ENCODE measurements at places on chromosomes 1 and 21. TPM values are rescaled to one million over a fixed set of nuclear protein-coding genes. Genes with fewer than 3 reads are reported as not detected.

DNA sequence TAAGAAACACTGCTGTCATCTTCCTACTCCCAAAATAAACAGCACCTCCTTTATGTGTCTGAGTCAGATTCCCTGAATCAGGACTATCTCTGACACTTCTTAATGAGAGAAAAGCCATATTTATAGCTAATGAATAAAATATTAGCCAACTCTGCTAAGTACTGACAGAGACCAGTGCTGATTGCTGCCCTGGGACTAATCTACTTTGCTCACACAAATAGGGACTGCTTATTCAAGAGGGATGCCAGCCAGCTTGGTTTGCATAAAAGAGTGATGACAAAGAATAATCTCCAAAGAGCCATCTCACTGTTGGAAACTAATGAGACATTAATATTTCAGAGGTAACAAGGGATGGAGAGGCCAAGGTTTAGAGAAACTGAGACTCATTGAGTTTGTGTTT is 36.4 kb downstream of the FYB2 start:
- DNase-seq: no peak

TCP10L gene
- not detected for total RNA-seq

CD1E gene
- not detected for total RNA-seq

DNA sequence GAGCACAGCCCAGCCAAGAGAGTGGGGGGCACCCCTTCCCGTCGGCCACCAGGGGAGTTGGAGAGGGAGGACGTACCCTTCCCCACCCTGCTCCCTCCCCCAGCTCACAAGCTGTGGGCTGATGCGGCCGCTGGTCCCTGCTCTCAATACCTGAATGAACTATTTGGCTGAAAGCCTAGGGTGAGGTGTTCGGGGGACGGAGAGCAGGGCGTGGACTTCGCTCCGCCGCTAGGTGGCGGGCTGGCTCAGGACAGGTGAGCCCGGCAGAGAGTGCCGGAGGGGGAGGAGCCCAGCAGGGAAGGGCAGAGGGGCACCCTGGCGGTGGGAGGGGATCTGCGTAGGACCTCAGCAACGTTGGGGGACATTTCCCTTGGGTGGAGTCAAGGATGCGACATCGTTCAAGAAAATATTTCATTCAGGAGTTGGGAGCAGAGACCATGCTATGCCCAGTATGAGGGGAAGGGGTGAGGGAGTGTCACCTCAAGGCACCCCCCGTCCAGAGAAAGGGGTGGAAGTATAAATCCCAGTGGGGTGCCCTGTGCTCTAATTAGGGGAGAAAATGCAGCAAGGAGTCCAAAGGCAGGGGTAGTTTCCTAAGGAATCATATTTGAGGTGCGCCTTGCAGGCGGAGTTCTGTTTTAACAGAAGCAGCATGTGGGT is 12.0 kb upstream of the RHBG start:
- DNase-seq: peak; percentile 30

DNA sequence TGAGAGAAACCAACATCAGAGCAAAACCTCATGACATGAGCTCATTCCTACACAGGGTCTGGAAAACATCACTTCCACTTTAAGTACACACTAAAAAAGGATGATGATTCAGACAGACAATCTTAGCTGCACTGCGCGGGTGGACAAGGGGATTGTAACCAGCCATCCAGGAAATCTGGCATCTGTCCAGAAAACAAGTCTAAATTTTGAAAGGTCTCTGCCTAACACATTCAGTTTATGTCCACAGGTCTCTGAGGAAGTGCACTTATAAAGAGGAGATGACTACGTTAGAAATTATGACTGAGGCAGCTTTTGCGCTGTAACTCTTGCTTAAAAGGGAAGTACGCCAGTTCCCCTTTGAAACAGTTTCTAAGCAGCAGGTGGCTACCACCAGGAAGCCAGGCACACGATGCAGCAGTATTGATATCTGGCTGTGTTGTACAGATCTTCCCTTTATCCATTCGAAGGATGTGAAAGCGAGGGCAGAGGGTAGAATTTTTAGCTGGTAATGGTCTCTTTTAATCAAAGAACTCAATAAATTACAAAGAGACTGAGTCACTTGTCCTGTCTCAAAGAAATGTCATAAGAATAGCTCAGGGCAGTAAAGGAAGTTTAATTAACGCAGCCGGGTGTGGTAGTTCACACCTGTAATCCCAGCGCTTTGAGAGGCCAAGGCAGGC is 128.0 kb downstream of the SETD4 start:
- no peak for DNase-seq

- no peak for DNase-seq
These were observed 19.7 kb upstream of the LAPTM5 start for GRCh38 chr1:30777060-30777903.

DNA sequence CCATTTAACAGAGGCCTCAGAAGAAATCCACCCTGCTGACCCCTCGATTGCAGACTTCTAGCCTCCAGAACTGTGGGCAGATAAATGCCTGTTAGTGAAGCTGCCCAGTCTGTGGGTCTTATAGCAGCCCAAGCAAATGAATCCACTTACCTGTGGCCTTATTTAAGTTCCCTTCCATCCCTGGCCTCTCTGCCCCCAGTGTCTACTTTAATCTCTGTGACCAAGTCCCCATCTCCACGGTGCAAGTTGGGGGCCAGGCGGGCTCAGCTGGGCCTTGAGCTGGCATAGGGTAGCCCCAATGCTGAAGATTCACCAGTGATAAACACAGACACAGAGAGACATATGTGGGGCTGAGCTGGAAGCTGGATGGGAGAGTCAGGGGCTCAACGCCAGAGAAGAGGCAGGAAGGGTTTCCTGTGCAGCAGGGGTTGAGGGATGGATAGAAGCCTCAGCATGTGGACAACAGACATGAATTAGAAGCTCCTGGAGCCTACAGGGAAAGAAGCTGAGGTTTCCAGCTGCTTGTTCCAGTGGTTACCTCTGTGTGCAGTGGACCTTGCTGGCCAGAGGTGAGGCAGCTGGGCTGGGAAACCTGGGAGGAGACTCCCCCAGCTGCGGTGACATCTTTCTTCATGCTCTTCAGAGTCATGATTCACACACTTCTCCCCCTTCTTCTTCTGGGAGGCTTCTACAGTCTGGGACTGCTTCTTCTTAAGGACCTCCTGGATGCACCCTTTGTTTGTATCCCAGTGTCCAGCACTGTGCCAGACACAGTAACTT is 13.4 kb upstream of the B3GALT5 start:
- no peak for DNase-seq

DNA sequence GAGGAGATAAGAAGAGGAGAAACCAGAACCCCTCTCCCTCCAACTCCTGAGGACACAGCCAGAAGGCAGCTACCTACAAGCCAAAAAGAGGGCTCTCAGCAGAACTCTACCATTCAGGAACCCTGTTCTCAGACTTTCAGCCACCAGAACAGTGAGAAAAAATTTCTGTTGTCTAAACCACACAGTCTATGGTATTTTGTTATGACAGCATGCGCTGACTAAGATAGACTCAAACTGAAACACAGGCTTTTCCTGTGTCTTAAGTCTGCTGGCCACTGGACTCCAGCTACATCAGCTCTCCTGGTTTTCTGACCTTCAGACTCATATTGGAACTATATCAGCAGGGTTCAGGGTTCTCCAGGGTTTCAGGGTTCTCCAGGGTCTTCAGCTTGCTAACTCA is 126.5 kb upstream of the TNFSF4 start:
- no peak for DNase-seq

ARMH1 gene
- not detected for total RNA-seq

TLCD4 gene
- total RNA-seq: 10.5 TPM

UBXN10 gene
- not detected for total RNA-seq

CFHR1 gene
- 1.3 TPM for total RNA-seq

DNA sequence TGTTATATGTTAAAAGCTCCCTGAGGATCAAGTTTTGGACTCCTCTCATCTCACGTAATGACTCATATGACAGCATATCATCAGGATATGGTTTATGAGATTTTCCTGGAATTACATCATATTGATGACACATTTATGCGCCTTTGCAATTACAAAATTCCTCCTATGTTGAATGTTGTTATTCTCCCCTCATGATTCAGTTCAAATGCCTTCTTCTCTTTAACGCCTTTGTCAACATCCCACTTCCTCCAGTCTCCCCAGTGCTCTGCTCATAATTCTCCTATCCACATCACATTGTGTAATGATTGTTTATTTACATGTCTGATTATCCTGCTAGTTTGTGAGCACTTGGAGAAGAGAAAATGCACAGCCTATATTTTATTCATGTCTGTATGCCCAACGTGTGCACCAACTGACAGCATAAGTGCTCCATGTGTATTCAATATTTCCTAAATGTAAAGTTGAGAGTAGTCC is 80.9 kb upstream of the BACH1 start:
- DNase-seq: peak; percentile 92

DNA sequence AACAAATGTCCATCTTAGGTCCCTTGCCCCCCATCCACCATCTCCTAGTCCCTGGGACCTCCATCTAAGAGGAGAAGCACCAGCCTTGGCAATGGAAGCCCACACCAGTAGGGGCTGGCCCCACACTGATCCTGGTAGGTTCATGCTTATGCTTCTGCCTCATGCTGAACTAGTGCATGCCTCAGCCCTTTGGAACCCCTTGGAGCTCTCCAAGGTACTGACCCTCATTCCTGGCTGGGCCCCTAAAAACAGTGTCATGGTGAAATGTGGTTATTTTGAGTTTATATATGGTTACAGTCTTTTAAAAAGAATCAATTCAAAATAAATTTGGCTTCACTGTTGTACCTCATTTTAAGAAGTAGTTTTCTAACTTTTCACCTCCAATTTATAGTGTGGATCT is 108.3 kb downstream of the HIVEP3 start:
- peak; percentile 15 for DNase-seq

DNA sequence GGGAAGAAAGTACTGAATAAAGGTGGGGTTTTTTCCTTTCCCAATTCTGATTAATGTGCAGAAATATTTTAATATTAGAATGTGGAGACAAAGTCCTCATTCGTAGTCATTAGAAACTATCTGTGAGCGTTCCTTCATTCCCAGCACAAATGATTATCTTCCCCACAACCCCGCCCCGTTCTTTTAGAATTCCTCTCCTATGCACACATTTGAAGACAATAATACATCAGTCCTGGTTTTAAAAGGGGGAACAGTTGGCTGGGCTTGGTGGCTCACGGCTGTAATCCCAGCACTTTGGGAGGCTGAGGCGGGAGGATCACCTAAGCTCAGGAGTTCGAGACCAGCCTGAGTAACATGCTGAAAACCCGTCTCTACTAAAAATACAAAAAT is 876 bp downstream of the ALDH9A1 start:
- no peak for DNase-seq

BMP8B gene
- total RNA-seq: 1.7 TPM

PKLR gene
- total RNA-seq: not detected

DNA sequence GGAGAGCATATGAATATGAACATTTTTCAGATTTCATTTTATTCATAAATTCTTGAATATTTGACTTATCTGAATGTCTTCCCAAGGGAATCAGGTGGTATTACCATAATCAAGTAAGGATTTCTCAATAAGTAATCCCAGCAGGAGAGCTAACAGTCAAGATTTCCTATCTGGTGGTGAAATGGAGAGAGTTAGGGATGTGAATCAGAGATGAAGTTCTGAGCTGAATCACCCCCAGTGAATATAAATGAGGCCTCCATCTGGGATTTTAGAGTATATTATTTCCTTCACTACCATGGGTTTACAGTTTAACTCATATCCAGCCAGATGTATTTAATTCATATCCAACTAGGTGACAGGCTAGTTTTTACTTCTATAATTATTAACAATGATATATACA is 61.5 kb upstream of the RGS2 start:
- DNase-seq: no peak

- no peak for DNase-seq
These were observed 9.5 kb downstream of the COL16A1 start for GRCh38 chr1:31694069-31694963.

- DNase-seq: no peak
These were observed 57.6 kb downstream of the OPTC start for GRCh38 chr1:203551550-203551949.

AKR7A3 gene
- total RNA-seq: 0.17 TPM

- DNase-seq: no peak
These were observed 187.4 kb downstream of the KCNK2 start for GRCh38 chr1:215269955-215270354.

GRCh38 chr1:75677443-75677842 is 47.1 kb upstream of the ACADM start:
- no peak for DNase-seq

DNA sequence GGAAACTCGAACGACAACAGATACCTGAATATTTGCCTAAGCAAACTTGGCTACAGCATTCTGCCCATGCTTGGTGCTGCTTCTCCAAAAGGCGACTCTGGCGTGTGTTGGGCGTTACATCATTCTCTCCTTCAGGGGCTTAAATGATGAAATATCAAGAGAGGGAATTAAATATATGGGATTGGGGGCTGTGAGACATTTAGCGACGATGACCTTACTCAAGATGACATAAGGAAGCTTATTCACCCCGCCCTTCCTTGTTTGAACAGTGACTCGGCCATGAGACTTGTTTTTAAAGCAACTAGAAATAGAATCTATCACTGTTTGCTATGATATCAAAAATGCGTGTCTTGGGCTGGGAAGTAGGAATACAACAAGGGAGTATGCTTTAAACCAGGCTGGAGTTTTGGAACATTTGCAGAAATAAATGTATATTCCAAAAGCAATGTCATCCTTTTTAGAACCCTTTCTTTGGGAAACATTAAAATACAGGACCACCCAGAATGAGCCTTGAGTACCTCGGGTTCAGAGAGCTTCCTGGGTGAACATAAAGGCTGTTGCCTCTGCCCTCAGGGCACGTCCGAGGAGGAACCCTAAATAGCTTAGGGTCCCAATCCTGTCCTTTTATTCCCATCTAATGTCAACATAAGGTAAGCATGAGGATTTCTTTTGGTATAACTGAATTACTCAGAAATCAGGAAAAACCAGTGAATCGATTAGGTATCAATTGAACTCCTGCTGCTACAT is 123.3 kb upstream of the SLC45A1 start:
- peak; percentile 97 for DNase-seq

FAM177B gene
- total RNA-seq: 0.57 TPM

NBPF19 gene
- total RNA-seq: 5.7 TPM

DNA sequence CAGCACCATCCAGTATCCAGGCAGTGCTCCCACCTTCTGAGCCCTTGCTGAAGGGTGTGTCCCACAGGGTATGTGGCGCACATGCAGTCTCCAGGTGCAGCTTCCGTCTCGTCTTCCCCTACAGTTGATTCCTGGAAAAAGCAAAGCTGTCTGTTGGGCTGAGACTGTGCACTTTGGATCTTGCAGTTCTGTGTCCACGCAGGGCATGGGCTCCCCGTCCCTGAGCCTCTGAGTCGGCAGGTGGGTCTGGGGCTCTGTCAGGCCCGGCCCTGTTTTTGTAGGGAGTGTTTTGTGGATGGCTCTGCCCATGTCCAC is 32.8 kb downstream of the SNAP47 start:
- no peak for DNase-seq

- DNase-seq: no peak
These were observed 72.0 kb upstream of the TLR5 start for GRCh38 chr1:223215026-223215425.

- no peak for DNase-seq
These were observed 2.3 kb downstream of the PCNT start for GRCh38 chr21:46326110-46326703.

GRCh38 chr1:169514566-169515270 is 29.0 kb upstream of the SLC19A2 start:
- DNase-seq: no peak

GRCh38 chr1:159591981-159592380 is 4.4 kb downstream of the APCS start:
- DNase-seq: no peak

HCN3 gene
- 1.6 TPM for total RNA-seq

Measured in NCI-H460 (cell line).